ENCODE measurements at places on chromosomes 5 and 9. TPM values are rescaled to one million over a fixed set of nuclear protein-coding genes. Genes with fewer than 3 reads are reported as not detected.

DNA sequence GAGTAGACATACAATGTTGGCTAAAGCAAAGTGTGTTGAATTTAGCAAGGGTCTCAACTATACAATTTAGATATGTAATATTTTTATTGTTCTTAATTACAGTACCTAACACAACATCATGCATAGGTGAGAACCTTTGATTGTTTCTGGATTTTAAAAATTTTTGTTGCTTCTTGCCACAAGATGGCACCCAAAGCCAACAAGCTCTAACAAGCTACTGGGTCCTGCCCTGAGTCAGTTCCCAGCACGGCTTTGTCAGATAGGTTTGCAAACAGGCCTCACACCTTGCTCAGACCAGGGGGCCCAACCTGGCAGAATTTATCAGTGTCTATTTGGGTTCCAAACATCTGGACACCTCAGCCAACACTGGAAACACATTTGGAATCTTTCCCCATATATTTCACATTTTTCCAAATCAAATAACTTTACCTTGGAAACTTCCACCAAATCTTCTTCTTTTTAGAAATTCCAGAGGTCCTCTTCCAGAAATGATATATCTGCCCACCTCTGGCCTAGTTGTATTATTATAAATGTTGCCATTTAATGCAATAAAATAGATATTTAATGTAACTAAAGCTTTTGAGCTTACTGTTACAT, 49.5 kb upstream of the EGFLAM start:
- no peak for DNase-seq

GRCh38 chr9:128384801-128385495, 13.8 kb downstream of the URM1 start:
- DNase-seq: no peak

DNA sequence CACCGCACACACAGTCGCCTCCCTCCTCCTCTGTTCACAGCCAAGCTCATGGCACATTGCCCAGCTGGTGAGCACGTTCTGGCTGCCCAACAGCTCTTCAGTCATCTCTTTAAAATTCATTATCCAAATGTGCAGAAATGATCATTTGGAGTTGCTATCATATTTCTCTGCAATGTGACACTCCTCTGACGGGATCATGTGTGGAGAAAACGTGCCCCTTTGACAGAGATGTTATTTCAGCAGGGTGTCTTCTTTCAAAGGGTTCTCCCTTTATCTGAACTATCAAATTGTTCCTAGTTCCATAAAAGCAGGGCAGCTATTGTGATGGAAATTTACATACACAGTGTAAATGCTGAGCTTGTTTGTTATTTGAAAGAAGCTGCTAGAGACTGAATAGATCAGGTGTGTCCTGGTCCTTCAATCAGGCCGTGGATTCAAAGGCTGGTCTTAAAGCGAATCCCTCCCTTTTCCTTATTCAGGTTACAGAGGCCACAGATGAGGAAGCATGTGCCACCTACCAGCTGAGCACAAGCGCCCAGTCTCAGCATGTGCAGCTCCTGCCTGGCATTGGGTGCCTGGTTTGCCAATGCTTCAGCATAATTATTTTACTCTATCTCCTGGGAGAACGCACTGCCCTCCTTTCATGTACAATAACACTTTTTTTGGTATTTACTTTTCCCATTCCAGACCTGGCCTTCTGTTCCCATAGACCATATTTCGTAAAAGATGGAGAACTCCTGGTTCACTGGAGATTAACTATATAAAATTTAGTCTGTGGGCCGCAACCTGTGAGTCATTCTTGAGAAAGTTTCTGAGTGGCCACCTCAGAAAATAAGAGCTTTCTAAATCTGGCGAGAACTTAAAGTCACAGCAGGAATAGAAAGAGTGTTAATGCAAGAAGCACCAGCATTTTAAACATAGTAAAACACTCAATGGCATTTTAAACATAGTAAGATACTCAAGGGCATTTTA, 433.7 kb downstream of the ENC1 start:
- peak; percentile 81 for DNase-seq

DNA sequence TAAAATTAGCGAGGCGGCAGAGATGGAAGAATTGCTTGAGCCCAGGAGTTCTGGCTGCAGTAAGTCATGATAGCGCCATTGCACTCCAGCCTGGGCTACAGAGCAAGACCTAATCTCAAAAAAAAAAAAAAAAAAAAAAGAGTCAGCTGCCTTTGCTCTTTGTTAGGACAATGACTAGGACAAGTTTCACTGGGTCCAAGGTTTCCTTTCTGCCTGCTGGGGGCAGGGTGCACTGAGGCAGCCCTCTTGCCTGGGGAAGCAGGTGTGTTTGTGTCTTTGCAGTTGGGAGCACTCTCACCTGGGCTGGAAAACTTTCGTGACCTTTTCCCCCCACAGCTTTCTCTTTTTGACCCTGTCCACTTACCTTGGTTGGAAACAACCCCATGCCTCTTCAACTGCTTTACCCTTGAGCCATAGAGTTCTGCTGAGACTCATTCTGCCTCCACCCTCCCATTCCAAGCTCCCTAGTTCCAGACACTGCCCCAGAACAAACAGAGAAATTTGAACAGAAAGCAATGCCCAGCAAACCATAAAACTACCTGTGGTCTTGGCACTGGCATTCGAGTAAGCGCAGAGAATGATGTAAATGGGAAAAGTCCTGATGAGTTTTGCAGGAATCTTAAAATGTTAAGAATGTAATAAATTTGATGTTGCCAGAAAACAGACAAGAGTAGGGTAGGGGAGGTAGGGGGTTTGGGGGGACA, 17.0 kb upstream of the MYO10 start:
- no peak for DNase-seq

Gene OR13C3
- total RNA-seq: not detected

Data from left cardiac atrium (tissue), 4 donors.